NCI-H1436 treated with DMSO at 0.1 percent for 48 hours (cell line): ENCODE measurements at places on chromosomes 12 and 14.

GRCh38 chr12:11861864-11862600 lies 208.7 kb upstream of the BCL2L14 start:
- DNase-seq = no peak

- DNase-seq = no peak
Observed at GRCh38 chr12:92035477-92035876, 110.2 kb downstream of the BTG1 start.

DNA sequence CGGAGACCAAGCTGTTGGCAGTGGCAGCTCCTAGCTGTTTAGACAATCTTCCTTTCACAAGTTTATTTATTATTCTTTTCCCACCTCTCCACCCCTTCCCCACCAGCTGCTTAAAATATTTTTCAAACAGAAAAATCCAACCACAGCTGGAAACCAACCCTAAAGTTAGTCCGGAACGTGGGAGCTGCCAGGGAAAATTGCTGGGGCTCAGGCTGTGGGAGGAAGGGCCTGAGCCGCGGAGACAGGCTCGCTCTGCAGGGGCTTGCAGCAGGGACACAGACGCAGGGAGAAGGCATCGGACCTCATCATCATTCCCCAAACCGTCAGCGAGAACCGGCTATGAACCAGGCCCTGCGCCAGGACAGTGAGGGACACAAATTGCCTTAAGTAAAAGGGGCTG lies 16.1 kb upstream of the TMEM106C start:
- no peak for DNase-seq

GRCh38 chr12:94148739-94149118 lies 352 bp downstream of the PLXNC1 start:
- DNase-seq = no peak

DNA sequence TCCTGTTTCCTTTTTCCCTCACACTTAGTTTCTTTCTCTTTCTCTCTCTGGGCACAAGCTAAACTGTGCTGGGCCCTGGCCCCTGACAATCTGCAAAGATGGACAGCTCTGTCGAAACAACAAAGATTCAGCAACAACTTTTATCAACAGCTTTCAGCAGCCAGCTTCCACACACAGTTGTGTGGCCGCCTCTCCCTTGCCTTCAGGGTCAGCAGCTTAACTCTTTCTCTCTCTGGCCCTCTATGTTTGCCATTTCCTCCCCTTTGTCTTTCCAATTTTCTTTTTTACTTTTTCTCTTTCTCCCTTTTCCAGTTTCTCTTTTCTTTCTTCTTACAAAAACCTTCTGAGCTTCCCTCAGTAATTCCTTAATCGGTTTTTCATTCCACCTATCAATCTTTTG lies 43.3 kb downstream of the IQSEC3 start:
- no peak for DNase-seq

DNA sequence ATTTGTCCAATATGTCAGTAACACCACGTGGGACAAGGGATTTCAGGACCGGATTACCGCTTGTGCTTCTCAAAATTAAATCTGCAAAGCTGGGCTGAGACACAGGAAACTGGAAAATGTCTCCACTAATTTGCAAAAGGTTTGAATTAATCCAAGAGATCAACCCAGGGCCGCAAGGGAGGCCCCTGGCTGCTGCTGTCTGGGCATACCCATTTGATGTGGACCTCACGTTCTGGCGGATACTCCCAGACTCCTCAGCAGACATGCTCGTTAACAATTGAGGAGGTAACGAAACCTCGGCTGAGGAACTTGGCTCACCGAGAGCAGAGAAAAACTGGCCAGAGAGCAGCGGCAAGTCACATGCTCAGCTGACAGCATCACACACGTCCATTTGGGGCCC lies 180.6 kb downstream of the SLC15A4 start:
- no peak for DNase-seq
